Foreskin fibroblast (primary cell): ENCODE measurements at places on chromosomes 2 and 18.
A peak's percentile ranks its signal among the peaks of the same experiment; 100 is the strongest.

GRCh38 chr18:76882146-76882545, 59.8 kb downstream of the ZNF236 start:
- DNase-seq = no peak

GRCh38 chr2:183079139-183079775, 710 bp downstream of the DUSP19 start:
- DNase-seq = peak; percentile 48

- DNase-seq = no peak
Measured at GRCh38 chr2:28447086-28447485, 48.8 kb upstream of the PLB1 start.

DNA sequence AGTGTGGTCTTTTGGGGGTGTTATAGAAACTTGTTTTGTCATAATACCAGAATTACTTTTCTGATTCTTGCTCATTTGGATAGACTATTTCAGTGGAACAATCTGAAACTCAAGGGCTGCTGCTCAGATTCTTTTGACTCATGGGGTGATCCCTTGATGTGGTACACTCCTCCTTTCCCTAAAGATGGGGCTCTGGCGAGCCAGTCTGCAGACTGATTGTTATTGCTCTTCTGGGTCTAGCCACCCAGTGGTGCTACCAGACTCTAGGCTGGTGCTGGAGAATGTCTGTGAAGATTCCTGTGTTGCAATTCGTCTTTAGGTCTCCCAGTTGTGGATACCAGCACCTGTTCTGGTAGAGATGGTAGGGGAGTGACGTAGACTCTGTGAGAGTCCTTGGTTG, 4.2 kb upstream of the MARS2 start:
- no peak for DNase-seq

DNA sequence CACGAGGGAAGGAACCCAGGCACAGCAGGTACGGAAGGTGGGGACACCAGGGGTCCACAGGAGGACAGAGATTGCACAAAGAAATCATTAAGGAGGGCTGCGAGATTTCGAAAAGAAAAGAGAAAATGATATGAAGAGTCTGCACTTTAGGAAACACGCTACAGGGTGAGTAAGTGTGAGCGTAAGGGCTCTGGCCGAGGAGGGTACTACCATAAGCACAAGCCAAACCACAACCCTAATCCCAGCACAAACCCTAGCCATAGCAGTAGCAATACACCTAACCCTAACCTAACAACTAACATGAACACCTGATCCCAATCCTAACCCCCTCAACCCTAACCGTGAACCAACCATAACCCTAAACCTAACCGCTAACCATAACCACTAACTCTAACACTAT, 104.0 kb downstream of the ZNF516 start:
- no peak for DNase-seq

- no peak for DNase-seq
Measured at GRCh38 chr18:56475250-56475649, 163.1 kb downstream of the TXNL1 start.

DNA sequence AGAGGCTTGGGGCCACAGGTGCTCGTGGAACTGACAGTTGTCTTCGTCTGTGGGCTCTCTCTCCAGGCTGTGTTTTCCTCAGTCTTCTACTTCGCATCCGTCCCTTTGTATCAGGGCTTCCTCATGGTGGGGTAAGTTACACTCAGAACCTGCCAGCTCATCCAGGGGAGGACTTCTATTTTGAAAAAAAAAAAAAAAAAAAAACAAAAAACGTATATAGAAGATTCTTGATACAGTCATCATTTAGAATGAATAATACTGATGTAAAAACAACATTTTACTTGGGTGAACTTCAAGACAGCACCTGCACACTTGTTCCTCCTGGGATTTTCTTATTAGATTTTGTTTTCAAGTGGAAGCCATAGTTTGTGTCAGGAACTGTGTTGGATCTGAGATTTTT, 47.7 kb upstream of the NFATC1 start:
- DNase-seq = no peak

DNA sequence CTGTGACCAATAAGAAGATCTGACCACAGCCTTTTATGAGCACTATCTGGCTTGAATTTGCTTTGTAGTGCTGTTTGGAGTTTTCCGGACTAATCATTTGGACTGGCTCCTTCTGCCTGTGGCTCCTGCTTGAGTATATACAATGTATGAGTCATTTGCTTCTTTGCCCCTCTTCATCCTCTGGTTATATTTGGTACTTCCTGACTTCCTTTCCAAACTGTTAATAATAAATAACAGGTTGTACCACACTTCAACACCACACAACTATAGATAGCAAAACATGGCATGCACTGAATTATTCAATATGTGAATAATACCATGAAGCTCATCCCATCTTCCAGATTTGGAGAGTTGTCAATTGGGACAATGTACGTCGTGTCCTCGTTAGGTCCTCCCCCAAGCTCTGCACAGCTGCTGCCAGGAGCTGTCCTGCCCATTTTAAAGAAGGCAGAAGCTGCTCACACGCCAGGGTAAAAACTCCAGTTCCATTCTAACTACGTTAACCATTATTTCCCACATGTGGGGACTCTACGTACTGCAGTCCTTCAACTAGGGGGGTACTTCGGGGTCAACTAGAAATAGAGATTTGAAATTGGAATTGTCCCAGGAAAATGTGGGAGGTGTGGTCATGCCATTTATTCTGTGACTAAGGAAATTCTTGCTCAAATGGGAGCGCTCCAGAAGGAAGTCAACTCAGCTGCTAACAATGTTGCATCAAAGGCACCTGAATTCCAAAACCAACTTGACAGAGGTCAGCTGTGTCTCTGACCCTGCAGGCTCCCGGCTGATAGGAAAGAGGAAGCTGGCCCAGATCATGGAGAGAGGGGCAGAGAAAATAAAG, 38.1 kb downstream of the ST8SIA5 start:
- peak; percentile 66 for DNase-seq

GRCh38 chr18:2982452-2983269, 30.3 kb downstream of the LPIN2 start:
- DNase-seq = no peak

DNA sequence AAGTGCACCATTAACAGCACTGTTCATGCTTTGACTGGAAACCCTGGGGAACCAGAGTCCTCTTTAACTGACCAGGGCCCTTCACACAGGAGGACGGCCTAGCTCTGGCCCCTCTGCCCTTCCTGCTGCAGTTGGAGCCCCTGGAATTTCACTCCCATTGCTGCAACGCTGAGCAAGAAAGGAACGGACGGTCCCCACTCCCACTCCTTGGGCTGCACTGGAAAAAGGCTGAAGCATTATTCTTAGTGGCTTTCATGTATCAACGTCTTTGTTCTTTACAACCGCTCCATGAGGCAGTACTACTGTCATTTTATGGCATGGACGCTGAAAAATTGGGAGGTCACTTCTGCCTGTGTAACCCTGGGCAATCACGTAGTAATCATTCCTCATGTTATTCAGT, 9.9 kb downstream of the PDIA6 start:
- DNase-seq = no peak

DNA sequence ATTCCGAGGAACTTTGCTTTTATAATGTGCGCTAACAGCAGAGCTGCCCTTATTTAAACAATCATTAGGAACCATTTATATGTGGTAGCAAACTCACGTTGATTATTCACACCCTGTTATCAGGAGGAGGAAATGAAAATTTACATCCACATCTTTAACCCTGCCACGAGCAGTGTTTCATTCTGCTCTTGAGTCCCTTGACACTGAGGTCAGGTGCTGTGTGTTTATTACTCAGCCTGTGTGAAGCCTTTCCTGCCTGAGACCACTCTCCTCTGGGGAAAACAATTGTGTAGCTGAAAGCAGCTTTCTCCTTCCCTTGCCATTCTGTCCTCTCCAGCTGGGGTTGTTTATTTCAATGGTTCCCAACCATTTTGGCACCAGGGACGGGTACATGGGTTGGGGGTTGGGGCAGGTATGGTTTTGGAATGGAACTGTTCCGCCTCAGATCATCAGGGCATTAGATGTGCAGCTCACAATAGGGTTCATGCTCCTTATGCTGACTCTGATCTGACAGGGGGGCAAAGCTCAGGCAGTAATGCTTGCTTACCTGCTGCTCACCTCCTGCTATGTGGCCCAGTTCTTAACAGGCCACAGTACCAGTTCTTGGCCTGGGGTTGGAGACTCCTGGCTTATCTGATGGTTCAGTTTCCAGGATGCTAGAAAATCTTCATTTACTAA, 651.1 kb downstream of the TDRD15 start:
- DNase-seq = no peak

GRCh38 chr18:70068981-70069380, 121.3 kb upstream of the CD226 start:
- no peak for DNase-seq

DNA sequence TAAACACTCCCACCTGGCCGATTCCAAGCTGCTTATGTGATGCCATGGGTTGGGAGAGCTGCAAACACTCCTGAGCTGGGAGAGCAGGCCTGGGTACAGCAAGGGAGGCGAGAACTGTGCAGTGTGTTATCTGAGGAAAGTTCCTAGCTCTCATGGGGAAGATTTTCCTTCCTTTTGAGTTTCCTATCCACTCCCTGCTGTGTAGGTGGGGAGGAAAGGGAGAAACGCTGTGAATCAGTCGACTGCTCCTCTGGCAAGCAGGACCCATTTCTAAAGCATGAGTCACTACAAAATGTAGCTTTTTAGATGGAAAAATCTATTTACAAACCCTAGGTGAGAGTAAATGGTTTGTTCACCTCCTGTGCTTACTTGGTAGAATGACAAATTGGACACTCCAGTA, 80.4 kb downstream of the SH3RF3 start:
- peak; percentile 87 for DNase-seq

DNA sequence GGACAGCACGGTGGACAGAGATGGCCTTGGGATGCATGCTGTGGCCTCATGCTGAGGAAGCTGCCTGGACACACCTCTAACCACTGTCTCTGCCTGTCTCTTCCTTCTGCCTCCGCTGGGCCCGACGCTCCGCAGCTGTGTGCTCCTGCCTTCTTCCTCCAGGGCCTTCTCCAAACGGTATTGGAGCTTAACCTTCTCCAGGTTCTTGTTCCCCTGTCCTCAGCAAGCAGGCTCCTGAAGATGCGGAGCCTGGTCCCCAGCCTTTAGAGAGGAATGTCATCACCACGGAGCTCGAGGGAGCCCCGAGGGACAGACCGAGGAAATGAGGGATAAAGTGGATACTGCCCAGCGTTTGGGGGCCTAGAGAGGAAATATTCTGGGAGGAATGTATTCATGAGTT, 155.1 kb downstream of the DYSF start:
- DNase-seq = no peak

DNA sequence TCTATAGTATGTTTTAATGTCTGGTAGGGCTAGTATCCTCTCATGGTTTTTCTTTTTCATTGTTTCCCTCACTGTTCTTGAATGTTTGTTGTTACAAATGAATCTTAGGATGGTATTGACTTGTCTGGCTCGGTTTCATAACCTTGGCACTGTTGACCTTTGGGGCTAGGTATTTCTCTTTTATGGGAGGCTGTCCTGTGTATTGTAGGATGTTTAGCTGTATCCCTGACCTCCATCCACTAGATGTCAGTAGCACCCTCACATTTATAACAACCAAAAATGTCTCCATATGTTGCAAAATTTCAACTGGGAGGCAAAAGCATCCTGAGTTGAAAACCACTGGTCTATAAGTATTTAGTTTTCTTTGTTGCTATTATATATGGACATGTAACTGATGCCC, 7.0 kb upstream of the AOX1 start:
- DNase-seq = no peak

GRCh38 chr2:224174521-224174920, 135.4 kb upstream of the SERPINE2 start:
- no peak for DNase-seq

- no peak for DNase-seq
Measured at GRCh38 chr2:169694894-169695260, 608 bp downstream of the PHOSPHO2 start.

DNA sequence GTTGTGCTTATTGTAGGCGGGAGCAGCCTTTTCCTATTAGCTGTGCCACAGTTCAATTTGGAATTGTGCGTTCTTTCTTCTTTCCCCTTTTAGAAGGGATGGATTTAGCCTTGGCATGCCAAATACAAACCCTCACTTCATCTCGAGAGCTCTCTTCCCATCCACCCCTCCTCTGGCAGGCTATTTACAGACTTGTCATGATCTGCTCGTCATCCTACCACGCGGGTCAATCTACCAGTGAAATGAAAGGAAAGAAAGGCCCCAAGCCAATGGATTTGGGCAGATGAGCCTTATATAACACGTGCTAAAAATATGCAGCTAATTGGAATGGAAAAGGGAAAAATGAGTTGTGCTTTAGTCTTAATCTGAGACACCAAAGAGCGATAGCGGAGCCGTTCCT, 277.5 kb downstream of the PRKCE start:
- no peak for DNase-seq

- no peak for DNase-seq
Measured at GRCh38 chr2:79964966-79965365, 339.6 kb downstream of the LRRTM1 start.
